Common myeloid progenitor, CD34-positive (primary cell): ENCODE measurements at places on chromosomes 5 and 9.

- DNase-seq, result peak; percentile 79
Observed at GRCh38 chr5:177507165-177507564, 2.5 kb downstream of the DOK3 start.

- DNase-seq, result no peak
Observed at GRCh38 chr5:78540335-78541085, 108.1 kb downstream of the LHFPL2 start.

DNA sequence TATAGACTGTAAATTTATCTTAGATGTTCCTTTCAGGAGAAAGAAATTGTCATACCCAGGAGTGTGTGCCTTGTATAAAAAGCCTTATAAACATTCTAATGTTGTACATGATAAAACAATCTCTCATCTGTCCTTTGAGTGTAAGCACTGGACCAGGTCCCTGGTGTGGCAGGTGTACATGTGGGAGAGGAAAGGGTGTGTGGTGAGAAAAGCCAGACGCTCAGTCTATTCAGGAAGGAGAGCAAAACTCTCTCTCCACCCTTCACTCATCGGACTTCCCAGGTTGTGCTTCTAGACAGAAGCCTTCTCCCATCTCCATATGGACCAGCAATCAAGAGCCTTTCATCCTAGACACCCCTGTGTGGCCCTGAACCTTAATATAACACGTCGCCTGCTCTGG, 154.2 kb downstream of the ESM1 start:
- DNase-seq, result no peak

DNA sequence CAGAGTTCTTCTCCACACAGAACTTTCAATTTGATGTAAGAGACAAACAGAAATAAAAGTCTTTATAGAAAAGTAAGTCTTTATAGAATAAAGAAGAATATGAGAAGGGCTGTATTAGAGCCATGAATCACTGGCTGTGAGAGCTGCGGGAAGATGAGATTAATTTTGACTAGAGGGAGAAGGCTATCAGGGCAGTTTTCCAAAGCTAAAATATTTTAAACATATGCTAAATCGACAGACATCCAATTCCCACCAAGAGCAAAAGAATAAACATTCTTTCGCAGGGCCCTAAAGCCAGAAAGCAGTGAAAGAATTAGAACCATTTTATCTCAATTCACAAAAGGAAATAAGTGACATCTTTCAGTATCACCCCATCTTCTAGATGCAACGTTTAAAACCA, 208.3 kb upstream of the MAP3K1 start:
- no peak for DNase-seq

DNA sequence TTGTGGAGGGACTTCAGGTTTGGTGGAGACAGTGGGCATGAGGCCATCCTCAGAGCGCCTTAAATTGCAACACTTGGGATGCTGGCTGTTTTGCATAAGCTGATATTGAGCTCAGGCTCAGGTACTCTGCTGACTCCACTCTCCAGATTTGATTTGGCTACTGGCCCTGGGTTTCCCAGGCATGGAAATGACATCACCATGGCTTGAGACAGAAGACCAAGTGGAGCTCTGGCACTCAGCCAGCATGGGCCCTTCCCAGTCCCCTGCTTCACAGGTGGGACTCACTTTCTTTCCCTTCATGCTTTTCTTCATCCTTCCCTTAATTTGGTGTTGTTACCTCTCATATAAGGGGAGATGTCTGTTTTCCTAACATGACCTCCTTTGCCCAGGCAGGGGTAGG, 72.0 kb upstream of the IL12B start:
- DNase-seq, result no peak

DNA sequence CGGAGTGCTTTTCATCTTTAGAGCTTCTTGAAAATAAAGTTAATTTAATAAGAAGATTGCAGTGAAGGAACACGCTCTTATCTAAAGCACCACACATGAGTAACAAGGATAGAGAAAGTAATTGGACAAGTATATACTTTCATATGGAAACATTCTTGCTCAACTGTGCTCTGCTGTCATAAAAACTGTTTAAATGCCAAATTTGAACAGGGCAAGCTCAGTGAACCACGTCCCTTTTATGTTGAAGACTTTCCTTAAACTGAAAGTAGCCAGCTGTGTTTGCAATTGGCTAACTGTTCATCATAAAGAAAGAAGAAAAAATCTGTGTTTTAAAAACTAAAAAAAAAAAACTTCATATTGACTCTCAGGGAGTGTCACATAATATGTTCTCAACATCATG, 1610.7 kb upstream of the C9orf72 start:
- no peak for DNase-seq

- DNase-seq, result peak; percentile 49
Observed at GRCh38 chr5:135543485-135544304, 7.9 kb upstream of the NEUROG1 start.

DNA sequence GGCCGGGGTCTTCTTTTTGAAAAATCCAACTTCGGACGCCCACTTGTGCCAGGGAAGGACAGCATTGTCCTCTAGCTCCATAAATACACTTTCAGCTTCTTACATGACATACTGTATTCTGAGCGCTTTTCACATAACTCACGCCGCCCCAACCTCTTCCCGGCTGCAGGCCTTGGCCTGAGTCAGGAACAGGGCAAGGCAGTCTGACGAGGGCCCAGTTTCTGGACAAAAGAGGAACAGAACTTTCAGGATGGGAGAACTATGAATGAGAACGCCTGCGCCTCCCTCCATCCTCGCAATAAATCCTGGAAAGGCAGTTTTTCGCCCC, 650 bp downstream of the DCTN4 start:
- no peak for DNase-seq

DNA sequence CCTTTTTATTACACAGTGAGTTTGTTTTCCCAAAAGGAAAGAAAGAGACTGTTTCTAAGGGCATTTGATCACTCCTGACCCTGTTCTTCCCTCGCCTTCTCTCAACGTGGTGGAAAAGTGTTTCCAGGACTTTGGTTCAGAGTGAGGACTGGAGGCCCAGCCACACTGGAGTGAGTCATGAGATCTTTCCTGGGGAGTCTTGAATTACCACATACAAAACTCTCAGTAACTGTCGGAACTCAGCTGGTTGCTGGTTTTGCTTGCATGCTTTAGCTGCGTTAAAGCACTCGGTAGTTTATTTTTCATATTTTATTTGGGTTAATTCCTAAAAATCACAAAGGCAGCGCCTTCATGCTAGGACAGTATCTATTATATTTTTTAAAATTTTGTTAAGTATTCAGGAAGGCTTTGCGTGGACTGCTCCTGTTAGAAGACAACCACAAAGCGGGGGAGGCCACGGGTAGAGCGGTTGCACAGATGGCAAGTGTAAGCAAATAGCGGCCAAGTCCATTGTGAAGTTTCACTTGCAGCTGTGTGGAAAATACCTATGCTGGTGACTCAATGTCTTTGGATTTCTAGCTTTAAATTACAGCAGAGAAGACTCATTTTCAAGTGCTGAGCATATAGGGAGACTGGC, 77.7 kb downstream of the ARSB start:
- DNase-seq, result peak; percentile 17

- no peak for DNase-seq
Observed at GRCh38 chr9:116697887-116698286, 10.8 kb downstream of the TRIM32 start.

DNA sequence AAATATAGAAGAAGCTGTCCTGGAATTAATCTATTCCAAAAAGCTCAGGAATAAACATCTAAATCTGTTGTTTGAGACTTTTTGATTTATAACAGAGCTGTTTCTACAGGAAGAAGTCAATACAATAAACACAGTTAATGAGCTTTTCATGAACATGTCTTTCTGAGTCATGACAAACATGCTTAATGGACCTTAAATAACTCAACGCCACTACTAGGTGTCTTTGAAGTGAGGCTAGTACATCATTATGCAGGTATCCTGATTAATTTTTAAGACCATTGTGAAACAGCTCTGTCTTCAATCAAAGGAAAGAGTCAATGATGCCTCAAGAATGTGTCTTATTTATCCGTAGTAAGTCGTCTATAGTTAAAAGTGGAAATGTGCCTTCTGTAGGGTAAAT, 131.6 kb downstream of the GABRB2 start:
- no peak for DNase-seq

- DNase-seq, result peak; percentile 35
Observed at GRCh38 chr5:35869685-35870277, 13.1 kb downstream of the IL7R start.

DNA sequence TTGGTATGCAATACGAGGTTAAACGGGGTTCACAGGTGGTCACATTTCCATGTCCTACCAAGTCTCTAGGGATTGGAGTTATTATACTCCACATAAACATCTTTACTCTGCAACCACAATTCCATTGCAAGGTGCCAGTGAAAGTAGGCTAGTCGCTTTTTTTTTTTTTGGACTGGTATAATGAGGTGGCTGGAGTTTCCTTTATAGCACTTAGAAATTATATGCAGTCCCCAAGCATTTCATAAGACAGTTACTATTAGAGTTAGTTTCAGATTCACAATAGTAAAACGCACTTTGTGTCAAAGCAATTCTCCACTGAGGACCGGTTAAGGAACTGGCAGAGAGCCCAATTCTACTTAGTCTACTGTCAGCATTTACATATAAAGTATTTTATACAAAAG, 1.4 kb downstream of the MEF2C start:
- DNase-seq, result no peak

GRCh38 chr5:120199559-120199958, 264.5 kb upstream of the PRR16 start:
- DNase-seq, result no peak

DNA sequence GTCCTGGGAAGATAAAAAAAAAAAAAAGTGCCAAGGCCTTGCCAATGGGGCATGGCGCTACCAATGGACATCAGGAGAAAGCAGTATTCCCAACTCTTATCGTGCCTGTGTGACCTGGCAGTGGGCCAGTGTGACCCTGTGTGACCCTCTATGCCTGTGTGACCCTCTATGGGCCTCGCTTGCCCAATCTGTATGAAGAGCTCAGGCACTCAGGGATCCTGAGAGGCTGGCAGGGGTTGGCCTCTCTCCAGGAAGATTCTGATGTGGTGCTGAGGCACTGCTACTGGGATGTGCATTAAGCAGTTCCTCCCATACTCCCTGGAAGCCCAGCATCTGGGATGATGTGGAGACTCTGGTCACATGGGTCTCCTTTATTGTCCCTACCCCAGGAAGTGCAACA, 179.2 kb downstream of the MACROH2A1 start:
- DNase-seq, result no peak

- DNase-seq, result no peak
Observed at GRCh38 chr5:57592236-57592635, 109.6 kb upstream of the ACTBL2 start.
